T47D (cell line): ENCODE measurements at places on chromosomes 11 and 22.

GRCh38 chr22:46323162-46323561 is 12.4 kb upstream of the TRMU start:
- no peak for DNase-seq

- DNase-seq: no peak
Observed at GRCh38 chr11:9660886-9661285, 3.0 kb upstream of the SWAP70 start.

- DNase-seq: no peak
Observed at GRCh38 chr11:4891996-4892640, 10.4 kb downstream of the OR51T1 start.

DNA sequence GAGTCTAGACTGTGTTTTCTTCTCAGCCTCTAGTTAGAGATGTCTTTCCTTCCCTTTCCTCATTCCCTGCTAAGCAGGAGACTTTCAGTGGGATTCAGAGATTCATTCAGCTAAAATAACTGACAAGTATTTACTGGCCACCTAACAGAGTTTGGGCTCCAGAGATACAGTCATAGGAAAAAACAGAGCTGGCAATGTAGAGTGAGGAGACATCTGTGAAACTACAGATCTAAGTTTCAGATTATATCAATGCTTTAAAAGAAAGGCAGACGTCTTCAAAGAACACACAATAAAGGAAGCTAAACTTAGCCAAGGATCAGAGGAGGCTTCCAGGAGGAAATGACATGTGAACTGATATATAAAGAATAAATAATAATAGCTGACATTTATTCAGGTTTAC is 355.6 kb upstream of the DDI1 start:
- DNase-seq: no peak

DNA sequence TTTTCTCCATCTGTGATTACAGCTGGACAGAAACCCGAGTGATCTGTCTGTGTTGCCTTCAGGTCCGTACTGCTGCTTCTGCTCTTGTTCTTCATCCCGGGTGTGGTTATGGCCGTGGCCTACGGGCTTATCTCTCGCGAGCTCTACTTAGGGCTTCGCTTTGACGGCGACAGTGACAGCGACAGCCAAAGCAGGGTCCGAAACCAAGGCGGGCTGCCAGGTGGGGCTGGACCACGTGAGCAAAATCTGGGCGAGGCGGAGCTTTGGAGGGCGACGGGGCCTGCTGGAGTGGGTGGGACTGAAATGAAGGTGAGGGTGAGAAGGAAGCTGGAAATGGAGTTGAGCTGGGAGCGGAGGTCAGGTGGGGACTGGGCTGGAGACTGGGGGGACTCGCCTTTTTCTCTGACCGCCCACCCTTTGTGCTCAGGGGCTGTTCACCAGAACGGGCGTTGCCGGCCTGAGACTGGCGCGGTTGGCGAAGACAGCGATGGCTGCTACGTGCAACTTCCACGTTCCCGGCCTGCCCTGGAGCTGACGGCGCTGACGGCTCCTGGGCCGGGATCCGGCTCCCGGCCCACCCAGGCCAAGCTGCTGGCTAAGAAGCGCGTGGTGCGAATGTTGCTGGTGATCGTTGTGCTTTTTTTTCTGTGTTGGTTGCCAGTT is 11.1 kb downstream of the CCKBR start:
- no peak for DNase-seq

DNA sequence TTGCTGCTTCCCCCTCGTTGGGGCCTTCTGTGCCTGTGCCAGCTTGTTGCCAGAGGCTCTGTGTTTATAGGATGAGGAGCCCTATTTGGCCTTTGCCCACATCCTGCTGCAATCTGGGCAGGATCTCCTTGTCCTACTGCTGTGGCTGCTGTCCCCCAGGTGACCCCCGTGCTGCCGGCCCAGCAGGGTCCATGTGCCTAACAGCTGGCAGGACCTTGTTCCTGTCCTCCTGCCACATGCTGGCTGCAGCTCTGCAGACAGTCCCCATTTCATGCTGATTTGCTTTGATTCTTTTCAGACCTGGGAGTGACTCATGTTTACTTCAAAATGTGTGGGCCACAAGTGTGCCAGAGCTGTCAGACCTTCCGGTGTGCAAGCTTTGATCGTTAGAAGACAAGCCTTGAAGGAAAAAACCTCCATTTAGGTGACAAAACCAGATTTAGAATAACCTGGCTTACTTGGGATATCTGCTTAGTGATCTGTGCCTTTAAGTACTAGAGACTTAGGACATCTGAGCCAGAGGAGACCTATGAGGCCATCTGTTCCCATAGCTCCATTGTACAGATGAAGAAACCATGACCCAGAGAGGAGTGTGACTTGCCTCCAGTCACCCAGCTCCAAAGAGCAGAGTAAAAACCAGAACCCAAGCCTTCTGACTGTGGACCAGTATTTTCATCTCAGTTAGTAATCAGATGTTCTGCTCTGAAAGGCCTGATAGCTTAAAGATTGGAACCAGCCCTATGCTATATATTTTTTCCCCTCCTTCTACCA is 11.1 kb downstream of the NAV2 start:
- DNase-seq: no peak

DNA sequence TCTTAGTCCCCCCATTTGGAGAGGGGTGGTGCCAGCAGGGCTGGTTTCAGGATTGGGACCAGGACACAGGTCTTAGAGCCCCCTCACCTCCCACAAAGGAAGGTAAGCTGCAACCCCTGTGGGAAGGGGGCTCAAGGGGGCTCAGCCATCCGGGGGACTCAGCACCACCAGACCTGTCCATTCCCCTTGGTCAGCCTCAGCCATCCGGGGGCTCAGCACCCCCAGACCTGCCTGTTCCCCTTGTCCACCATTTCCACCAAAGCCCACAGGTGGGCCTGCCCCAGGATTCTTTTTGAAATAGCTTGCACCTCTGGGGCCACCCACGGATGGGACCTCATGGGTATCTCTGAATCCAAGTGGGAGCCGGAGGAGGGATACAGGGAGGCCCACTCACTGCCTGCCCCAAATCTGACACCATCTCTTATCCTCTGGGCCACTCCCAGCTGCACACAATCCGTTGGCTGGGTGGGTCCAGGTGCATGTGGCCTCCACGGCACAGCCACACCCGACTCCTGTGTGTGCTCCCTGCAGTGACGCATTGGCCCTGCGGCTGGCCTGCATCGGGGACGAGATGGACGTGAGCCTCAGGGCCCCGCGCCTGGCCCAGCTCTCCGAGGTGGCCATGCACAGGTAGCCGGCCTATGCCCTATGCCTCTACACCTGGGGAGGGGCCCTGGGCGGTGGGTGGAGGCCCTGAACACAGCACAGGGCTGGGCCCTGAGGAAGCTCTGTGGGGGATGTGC is 15.9 kb downstream of the MCAT start:
- no peak for DNase-seq

- no peak for DNase-seq
Observed at GRCh38 chr11:128937480-128937879, 5.2 kb downstream of the TP53AIP1 start.

- no peak for DNase-seq
Observed at GRCh38 chr11:65653229-65654225, 9.2 kb downstream of the RELA start.

DNA sequence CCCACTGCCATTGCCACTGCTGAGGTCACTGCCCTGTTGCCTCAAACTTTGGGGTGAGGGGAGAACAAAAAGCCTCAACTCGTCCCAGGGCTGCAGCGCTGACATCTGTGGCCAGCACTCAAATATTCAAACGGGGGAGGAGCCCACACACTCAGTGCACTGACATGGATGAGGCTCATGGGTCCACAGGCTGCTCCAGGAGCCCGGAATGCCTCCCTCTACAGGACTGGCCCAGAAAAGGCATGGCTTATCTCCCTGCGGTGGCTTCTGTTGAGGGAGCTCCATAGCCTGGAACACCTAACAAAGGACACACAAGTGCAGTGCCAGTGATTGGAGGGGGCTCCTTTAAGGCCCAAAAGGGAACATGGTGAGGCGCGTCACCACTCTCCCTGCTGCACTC is 341.1 kb upstream of the LUZP2 start:
- DNase-seq: no peak

- DNase-seq: no peak
Observed at GRCh38 chr22:25448435-25449051, 115.9 kb upstream of the GRK3 start.

GRCh38 chr11:117096201-117096991 is 1.8 kb downstream of the SIK3 start:
- no peak for DNase-seq
